ENCODE measurements at places on chromosomes 1 and 21. TPM values are rescaled to one million over a fixed set of nuclear protein-coding genes. Genes with fewer than 3 reads are reported as not detected.

Gene OR2L2
- total RNA-seq, result 0.07 TPM

Gene RNF223
- not detected for total RNA-seq

Gene TIE1
- 0.26 TPM for total RNA-seq

Gene CCDC27
- total RNA-seq, result not detected

Gene PER3
- total RNA-seq, result 4.2 TPM

GRCh38 chr1:39892601-39893595 is 8.8 kb downstream of the MYCL start:
- DNase-seq, result no peak
- H3K27me3 ChIP-seq, result no peaks in the 10 kb centered on the region
- no peak overlapping the region for H3K27ac ChIP-seq
- H3K36me3 ChIP-seq, result no peaks in the 10 kb centered on the region
- H3K4me1 ChIP-seq, result no peaks in the 10 kb centered on the region

Measured in T-cell (primary cell).